ENCODE measurements at places on chromosomes 2 and 18.
A peak's percentile ranks its signal among the peaks of the same experiment; 100 is the strongest.

DNA sequence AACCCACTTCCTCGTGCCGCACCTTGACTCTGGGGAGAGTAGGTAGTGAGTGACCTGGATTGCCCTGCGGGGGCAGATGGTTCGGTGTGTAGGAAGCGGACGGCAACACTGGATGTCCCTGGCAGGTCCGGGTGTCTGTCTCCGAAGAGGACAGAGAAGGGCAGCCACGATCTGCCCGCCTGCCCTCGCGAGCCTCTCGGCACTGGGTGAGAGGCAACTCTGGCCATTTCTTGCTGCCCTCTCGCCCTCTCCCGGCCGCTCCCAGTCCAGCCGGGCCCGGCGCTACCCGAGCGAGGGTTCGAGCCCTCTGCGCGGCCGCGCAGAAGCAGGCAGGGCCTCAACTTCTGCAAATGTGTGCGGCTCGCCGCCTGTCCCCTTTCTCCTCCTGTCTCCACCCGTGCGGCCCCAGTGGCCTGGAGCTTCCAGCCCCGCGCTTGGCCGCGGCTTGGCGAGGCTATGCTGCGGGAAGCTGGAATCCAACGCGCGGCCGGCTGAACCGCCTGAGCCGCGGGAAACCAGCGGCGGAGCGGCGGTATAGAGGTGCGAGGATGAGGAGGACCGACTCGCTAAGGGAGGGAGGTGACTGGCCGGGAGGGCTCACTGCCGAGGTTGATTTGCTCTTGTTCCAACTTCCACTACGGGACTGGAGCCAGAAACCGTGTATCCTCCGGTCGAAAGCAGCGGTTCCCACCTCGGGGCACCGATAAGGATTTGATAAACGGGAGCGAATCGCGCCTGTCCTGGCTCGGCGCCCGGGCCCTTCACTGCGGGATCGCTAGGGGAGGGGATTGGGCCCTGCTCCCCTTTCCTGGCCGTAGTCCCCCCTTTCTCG lies 1.5 kb downstream of the EPAS1 start:
- DNase-seq = peak; percentile 78

GRCh38 chr2:229610872-229611271 lies 103.5 kb downstream of the DNER start:
- no peak for DNase-seq

GRCh38 chr18:62396381-62396780 lies 71.3 kb downstream of the TNFRSF11A start:
- DNase-seq = peak; percentile 62

- no peak for DNase-seq
Observed at GRCh38 chr2:148391324-148391723, 253.2 kb upstream of the EPC2 start.

DNA sequence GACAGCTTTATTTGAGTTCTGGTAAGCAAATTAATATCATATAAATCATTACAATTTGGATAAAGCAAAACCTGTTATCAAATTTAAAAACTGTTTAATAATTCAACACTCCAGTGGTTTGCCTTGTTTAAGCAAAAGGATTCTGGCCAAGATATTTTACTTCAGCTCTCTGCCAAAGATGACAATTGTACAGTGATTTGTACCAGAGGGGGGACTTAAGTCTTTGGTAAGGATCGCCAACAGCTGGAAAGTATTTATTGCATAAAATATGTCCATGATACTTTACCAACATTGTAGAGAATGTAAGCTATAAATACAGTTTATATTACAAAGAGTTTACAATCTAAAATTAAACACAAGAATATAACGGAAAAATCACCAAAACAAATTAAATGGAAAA lies 13.8 kb downstream of the PREPL start:
- no peak for DNase-seq

- no peak for DNase-seq
Observed at GRCh38 chr2:223765221-223765785, 72.1 kb downstream of the AP1S3 start.

DNA sequence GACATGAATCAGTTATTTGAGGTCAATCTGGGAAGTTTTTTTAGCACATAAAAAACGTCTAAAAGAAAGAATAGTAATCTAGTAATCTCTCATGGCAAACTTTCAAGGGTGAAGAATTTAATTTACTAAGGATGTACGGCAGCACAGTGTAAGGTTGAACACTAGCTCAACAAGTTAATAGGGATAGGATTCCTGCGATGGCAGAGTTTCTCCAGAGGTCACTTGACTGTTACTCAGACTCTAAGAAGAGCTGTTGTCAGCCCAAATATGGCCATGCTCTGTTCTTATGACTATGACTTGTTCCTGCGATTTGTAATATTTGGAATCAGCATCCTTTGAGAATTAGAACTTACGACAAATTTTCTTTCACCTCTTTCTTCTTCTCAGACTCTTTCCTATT lies 553.3 kb upstream of the TNP1 start:
- DNase-seq = no peak

- peak; percentile 8 for DNase-seq
Observed at GRCh38 chr18:55763298-55763697, 175.3 kb upstream of the TCF4 start.

- no peak for DNase-seq
Observed at GRCh38 chr2:201977651-201978050, 56.0 kb upstream of the FZD7 start.

DNA sequence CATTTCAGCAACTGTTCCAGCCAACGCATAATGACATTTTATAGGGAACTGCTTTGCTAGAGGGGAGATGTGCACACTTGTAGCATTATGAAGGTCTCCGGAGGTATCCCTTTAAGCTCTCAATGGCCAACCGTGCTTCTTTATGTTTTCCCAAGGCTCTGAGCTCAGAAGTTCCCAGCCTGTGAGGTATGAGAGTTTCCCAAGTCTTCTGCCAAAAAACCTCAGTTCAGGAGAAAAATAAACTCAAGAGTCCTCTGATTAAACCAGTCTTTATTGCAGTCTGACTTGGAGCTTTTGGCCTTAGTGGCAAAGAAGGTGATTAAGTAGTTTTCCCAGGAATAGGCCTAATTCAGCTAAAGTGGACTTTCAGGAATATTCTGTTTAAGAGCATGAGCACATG lies 35.4 kb upstream of the ZNF532 start:
- DNase-seq = no peak

DNA sequence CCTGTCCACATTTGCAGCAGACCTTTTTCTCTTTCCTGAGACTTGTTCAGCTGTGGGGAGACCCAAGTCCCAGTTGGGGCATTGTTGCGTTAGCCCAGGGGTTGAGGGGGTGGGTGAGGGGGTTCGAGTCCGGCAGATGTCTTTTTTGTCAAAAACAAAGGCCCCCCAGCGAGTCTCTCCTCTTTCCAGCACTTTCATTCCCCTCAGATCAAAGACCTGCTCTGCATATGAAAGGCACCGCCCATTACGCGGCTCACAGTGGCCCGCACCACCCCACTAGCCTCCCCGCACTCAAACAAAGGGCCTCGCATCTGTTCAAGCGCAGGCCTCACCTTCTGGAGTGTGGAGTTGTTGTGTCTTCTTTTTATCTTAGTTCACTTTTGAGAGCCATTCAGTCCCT lies 25.2 kb downstream of the TRABD2A start:
- DNase-seq = peak; percentile 71
